Endodermal cell (in vitro differentiated cells): ENCODE measurements at places on chromosomes 3 and 15.

DNA sequence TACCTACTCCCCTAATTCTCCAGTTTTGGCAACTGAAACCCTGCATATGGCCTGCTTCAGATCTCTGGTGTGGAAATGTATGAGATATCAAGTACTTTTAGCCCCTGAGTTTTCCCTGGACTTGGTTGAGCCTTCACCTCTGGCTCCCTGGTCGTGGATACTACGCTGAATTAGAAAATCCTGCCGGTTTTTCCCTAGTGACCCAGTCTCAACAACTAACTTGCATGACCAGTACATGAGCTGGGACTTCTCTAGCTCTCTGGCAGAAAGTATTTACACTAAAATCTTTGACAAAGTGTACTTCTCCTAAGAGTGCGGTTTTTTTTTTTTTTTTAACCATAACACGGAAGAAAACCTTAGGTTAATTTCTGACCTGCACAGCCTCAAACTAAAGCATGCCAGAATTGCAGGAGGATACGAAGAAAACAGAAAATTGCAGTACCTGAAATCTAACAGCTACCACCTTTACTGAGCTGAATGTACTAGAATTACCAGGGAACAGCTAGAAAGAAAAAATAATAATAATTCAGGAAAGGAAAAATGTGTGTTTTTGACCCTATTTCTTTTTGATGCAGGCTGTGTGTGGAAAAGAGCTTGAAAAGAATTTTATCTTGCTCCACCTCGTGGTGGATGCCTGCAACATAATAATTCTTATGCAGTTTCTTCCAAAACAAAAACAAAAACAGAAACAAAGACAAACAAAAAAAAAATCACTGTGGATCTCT, 165.6 kb downstream of the GMNC start:
- DNase-seq = no peak

GRCh38 chr15:78304216-78305066, 5.0 kb upstream of the SKIC8 start:
- peak; percentile 60 for DNase-seq

DNA sequence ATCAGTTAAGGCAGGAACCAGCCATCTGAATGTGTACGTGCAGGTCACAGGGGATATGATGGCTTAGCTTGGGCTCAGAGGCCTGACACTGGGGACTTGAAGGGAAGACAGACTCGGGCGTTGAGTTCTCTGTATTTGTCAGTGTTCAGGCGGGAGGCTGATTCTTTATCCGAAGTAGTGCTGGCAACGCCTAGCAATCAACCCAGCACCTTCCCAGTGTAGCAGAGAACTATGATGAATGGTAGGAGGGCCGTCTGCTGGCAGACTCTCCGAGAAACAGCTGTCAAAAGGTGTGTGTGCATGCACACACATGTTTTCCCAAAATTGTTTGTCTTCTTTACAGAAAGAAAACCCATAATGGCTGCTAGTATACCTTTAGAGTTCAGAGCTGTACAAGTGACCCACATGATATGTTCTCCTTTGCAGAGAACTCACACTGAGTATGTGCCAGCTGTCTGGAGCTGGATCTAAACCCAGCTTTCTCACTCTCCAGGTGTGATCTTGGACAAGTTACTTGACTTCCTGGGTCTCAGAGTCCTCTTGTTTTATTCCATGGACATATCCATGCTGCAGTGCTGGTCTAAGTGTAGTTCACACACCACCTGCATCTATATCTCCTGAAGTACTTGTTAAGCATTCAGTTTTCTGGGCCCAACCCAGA, 74.5 kb upstream of the LARS2 start:
- peak; percentile 74 for DNase-seq

DNA sequence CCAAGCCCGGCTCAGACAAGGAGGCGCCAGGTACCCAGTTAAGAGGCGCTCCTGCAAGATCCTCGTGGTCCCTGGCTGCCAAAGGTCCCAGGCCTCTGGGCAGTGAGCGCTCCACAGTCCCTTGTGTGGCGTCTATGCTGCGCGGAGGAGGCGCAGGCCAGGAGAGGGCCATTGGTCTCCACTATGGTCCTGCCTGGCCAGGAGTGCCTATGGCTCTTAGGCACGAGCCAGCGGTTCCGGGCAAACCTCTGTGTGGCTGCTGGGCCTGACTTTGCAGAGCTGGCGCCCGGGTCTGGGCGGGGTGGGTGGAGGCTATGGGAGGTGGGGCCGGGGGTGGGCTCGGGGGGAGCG, 660 bp upstream of the ADAMTSL3 start:
- peak; percentile 84 for DNase-seq

DNA sequence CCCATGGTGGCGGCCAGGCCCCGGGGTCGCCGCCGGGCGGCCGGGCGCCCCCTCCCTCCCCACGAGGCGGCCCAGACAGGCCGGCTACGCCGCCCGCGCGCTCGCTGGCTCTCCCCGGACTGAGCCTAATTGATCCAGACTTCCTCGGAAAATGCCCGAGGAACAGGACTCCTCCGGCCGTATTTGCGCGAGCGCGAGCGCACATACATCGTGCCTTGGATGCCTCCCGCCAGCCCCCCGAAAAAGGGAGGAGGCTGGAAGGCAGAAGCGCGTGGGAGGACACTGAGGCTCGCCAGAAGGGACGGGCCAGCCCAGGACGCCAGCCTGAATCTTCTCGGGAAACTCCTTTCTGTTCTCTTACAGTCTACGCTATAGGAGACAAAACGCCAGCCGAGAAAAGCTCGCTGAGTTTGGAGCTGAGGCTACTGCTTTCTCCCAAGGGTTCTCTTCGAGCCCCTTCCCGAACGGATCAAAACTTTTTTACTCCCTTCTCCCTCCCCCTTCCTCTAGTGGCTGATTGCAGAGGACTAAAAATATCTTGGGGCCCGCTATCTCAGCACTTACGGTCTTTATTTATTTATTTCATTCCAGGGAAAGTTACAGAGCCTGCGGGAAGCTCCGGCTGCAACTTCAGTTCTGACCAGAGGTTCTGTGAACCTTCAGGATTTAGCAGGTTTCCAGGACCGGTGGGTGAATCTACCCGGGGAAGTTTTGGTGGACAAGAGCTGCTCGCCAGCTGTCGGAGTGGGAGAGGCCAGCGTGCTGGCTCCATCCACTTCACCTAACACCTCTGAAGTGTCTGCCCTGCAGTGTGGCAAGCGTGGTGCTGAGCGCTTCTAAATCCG, at the start of gene PDZRN3:
Gene PDZRN3, minus strand, starts transcription at position 121 of the 845 bp plus-strand sequence.
- peak; percentile 88 for DNase-seq

DNA sequence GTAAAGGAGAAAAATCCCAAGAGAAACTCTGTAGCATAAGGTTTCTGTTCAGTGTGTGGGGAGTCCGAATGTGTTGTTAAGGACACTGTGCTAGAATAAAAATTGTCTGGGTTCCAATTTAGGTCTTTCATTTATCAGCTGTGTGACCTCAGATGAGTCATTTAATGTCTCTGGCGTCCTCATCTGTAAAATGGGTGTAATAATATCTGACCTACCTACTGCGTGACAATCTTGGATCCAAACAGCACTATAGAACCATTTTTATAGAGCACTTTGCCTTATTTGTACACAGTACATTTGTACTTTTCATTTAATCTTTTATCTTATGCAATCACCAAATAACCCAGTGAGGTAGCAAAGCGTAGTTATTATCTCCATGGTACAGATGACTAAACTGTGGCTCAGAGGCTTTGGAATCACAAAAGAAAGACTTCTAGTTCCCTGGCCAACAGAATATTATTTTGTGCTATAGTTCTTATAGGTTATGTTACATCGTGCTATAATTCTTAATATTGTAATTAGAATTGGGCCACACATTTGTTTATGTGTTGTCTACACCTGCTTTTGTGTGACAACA, 46.6 kb upstream of the TNIK start:
- no peak for DNase-seq

- DNase-seq = no peak
Measured at GRCh38 chr3:15795651-15796308, 2.0 kb downstream of the ANKRD28 start.

- DNase-seq = no peak
Measured at GRCh38 chr3:34882764-34883163, 756.6 kb upstream of the ARPP21 start.
